ENCODE measurements at places on chromosomes 7 and 10.

DNA sequence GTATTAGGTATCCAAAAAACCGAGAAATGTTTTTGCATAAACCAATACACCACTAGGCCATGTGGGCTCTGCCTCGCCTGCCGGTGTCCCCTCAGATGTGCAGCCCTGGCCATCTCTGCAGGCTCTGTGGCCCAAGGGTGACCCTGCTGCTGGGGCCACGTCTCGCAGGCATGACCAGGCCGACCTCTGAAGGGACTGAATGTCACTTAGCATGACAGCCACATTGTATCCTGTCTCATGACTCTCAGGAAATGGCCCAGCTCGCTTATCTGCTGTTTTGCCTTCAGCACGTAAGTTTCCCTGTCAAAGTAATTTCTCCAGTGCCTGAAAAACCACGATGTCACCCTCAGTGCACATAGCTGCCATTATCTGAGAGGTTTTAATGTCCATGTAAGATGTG lies 49.5 kb upstream of the ZNF32 start:
- DNase-seq: no peak

DNA sequence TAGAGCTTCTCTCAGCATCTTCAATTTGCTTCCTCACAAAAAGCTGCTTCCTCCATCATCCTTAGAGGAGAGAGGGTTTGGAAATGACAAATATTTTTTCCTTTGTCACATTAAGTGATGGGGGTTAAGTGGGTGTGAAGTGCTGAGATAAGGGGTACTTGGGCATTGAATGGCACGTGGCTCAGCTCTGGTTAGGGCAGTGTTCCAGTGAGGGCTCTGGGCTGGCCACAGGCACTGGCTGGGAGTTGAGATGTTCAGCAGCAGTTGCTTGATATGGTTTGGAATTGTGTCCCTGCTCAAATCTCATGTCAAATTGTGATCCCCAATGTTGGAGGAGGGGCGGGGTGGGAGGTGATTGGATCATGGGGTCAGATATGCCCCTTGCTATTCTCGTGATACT lies 33.7 kb upstream of the CHCHD3 start:
- no peak for DNase-seq

GRCh38 chr7:136058546-136058945 lies 81.4 kb upstream of the MTPN start:
- DNase-seq: no peak

DNA sequence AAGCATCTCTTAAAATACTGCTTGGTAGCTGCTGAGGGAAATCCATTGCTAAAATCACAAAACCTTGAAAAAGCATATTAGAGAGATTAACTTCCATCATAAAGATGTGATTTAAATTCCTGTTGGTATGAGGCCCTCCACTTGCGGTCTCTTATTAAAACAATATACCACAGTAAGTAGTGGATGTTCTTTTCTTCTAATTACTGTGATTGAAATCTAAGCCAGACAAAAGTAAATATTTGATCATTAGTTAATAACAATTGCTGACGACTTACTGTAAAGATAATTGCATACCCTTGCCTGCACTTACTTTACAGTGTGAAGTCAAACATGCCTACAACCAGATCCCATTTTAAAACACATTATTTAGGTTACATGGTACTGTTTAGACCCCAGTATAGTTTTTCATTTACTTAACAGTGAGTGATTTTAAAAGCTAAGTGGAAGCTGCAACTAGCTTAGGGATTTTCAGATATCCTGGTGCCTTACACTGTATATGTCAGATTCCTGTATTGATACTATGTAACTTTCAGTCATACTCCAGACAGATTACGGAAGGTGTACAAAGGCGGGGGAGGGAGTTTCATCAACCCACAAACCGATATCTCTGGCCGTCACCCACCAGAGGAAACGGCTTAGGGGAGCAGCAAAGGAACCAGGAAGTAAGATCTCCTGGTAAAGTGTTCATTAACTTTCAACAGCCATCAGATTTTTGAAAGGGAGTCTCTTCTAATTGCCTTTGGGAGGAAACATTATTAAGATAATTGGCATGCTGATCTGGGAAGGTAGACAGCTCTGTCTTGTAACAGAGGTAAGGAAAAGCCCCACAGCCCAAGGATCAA lies 986 bp downstream of the NRP1 start:
- peak; percentile 43 for DNase-seq

DNA sequence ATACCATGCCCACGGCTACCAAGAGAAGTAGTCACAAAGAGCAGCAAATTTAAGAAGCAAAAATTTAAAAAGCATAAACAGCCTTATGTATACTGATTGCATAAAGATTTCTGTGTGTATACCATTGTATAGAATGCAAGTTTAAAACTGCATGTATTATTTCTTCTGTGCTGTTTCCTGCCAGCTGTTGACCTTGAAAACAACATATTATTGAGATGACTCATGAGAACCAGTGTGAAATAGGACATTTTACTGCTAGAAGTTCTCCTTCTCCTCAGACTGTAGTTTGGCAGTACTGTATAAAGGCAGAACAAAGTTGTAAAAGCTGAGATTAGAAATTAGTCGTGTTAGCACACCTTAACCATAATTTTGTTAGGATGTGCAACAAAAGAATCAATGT lies 42.3 kb upstream of the SGCE start:
- DNase-seq: no peak

DNA sequence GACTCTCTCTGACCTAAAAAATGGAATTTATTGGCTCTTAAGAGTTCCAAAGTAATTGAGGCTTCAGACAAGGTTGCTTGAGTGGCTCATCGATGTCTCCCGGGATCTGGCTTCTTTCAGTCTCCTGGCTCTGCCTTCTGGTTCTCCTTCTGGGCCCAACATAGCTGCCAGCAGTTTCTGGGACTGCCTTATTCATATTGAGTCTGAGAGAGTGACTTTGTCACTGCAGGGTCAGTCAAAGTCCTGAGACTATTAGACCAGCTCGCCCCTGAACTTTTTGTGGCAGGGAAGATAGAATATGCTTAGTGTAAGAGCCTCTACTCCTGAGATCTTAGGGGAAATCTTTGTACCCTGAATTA lies 94.0 kb downstream of the MMRN2 start:
- DNase-seq: no peak

DNA sequence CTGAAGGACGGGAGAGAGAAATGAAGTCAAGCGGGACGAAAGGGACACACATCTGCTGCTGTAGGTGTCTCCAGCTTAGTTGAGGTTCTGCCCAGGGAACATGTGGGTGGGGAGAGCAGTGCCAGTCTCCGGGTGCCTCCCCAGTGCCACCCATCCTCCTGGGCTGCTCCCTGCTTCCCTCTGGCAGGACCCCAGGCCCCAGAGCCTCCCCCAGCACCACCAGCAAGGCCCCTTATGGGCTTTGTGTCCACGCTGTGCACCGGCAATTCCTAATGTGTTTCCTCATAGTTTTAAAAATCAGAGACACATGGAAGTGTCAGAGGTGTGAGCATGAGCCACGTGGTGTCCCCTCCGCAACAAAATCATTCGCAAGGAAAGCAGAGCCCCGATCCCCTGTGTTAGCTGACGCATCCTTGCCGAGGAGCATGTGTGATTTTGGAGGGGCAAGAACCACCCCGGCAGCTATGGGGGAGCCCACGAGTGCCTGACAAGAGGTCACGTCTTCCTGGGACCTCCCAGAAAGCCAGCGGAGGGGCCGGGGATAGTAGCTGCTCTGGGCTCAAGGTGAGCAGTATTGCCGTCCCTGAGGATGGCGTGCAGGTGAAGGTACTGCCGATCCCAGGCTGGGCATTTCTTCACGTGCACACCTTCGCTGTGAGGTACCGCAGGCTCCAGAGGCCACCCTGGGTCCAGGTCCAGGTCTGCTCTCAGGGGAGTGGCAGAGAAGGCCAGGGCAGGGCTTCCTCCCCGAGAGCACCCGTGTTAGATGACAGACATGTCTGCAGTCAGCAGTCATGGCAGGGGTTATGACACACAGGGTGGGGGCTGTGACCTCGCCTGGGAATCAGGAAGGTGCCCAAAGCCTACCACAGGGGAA lies 448.2 kb upstream of the FOXK1 start:
- no peak for DNase-seq

- DNase-seq: no peak
Measured at GRCh38 chr10:126422567-126422966, 34.3 kb upstream of the ADAM12 start.

- DNase-seq: no peak
Measured at GRCh38 chr7:44935583-44935982, 43.2 kb downstream of the MYO1G start.

DNA sequence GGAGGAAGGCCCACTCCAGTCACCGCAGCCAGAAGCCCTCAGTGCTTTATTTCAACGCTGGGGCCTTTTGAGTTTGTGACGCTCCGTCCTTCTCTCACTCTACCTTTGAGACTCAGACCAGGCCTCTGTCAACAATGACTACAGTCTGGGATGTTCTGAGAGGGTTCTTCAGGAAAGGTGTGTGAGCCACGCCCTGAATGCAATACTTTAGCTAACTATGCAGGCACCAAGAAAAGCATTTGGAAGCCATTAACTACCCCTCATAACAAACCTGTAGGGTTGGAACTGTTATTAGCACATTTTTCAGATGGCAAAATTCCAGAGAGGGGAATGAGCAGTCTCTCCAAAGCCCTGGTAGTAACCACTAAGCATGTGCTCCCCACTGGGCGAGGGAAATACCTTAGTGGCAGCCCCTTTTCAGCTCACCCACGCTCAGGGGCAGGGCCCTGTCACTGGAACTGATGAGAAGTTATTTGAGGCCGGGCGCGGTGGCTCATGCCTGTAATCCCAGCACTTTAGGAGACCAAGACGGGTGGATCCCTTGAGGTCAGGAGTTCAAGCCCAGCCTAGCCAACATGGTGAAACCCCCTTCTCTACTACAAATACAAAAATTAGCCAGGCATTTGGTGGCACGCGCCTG lies 5.7 kb upstream of the ARPC1B start:
- DNase-seq: no peak

DNA sequence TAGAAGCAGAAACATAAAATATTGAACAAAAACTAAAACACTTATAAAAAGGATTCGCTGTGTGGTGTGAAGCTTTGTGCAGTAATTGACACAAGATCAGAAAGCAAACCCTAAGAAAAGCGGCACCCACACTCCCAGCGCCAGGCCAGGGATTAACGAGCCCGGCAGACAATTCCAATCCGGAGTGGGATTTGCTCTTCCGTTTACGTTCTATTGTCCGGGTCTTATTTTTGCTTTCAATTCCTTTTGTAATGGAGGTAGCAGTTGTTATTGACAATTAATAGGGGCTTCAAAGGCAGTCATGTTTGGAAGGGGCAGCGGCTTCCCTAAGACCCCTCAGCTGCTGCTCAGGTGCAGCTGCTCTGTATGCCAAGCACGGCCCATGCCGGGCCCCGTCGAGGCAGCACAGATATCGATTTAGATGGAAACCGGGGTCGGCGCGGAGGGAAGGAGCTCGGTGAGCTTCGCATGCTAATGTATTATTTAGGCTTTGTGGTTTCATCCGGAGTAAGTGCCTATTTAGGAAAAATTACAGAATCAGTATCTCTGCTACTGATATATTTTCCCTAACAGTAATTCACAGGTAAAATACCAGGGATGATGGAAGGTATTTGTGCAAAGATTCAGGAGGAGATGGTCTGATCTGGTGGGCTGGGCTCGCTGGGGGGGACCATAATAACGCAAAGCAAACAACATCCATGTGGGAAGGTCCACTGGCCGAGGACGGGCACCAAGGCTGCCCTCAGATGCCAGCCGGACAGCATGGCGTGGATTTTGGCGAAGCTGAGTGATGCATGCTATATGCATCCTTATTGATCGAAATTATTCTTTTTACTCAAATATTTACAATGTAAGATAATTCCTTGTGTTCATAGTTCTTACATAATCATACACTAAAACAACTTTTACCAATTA lies 561.7 kb downstream of the PTPRN2 start:
- no peak for DNase-seq

- DNase-seq: no peak
Measured at GRCh38 chr10:77738496-77739158, 101.0 kb upstream of the KCNMA1 start.

- no peak for DNase-seq
Measured at GRCh38 chr10:21626457-21627161, 92.6 kb downstream of the MLLT10 start.

- DNase-seq: no peak
Measured at GRCh38 chr7:157560710-157561522, 224.1 kb downstream of the DNAJB6 start.

- no peak for DNase-seq
Measured at GRCh38 chr7:27942711-27943110, 202.7 kb downstream of the TAX1BP1 start.

DNA sequence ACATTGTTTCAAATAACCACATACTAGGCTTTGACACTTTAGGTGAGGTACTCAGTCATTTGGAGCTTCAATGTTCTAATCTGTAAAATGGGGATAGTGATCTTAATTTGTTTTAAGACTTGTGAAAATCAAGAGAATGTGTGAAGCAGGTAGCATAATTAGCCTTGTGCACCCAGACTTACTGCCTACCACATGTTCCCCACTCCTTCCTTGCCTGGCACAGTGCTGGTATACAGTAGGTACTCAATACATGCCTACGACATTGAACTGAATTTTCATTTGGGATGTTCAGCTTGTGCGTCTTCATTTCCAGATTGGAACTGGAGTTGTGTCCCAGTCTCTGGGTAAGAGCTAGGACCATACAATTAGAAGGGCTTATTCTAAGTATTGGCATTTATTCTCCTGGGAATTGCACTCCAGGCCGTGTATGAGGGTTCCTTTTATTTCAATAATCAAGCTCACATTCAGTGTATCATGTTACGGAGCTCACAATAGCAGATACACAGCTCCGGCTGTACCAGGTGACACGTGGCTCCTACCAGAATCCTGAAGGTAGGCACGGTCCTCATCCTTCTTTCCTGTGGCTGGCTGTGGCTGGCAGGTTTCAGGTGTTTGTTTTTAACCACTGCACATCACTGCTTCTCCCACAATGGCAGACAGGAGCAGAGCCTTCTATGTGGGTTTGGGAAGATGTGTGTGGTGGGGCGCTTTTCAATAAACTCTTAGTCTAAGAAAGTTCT lies 109.4 kb upstream of the PDCD4 start:
- no peak for DNase-seq

- DNase-seq: no peak
Measured at GRCh38 chr7:49563693-49564378, 209.6 kb upstream of the VWC2 start.

- DNase-seq: no peak
Measured at GRCh38 chr10:10977226-10977956, 40.3 kb upstream of the CELF2 start.

- no peak for DNase-seq
Measured at GRCh38 chr10:95837783-95838182, 70.0 kb upstream of the CC2D2B start.

DNA sequence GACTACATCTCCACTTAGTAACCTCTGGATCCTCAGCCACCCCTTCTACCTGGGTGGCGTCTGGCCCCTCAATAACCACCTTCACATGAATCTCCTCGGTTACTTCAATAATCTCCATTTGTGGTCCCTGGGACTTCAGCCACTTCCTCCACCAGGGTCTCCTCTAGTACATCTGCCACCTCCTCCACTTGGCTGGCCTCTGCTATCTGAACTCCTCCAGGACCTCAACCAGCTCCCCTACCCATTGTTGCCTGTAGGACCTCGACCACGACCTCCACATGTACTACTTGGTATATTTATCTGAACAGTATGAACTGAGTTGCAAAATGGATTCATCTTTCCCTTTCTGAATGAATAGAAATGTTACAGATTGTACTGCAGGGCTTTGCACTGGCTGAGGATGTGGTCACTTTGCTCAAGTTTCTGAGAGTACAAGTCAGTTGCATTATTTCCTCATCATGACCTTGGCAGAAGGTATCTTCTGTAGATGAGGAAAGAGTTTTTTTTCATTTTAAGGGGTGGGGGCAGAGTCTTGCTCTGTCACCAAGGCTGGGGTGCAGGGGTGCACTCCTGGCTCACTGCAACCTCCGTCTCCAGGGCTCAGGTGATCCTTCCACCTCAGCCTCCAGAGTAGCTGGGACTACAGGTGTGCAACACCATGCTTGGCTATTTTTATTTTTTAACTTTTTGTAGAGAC lies 36.0 kb downstream of the MAT1A start:
- DNase-seq: no peak

GRCh38 chr10:486666-487322 lies 202.7 kb downstream of the DIP2C start:
- DNase-seq: no peak
